Activated CD4-positive, alpha-beta memory T cell treated with anti-CD3 and anti-CD28 coated beads, Interleukin-2, amount 10 ng/mL, durations not matched to agents 7 days and 5 days (primary cell): ENCODE measurements at places on chromosomes 16 and 17.

- no peaks in the 10 kb centered on the region for H3K27me3 ChIP-seq
- no peak overlapping the region for H3K27ac ChIP-seq
- no peak overlapping the region for H3K4me3 ChIP-seq
- no peaks in the 10 kb centered on the region for H3K36me3 ChIP-seq
- DNase-seq = no peak
These were observed 449.5 kb upstream of the PSMD7 start for GRCh38 chr16:73847090-73847489.

- peak overlapping the region; percentile 89 for H3K27ac ChIP-seq
- peaks cover 74% of the 10 kb centered on the region for H3K4me1 ChIP-seq
- no peaks in the 10 kb centered on the region for H3K27me3 ChIP-seq
- peak overlapping the region; percentile 87 for H3K4me3 ChIP-seq
- peak; percentile 88 for DNase-seq
These were observed 3.7 kb downstream of the TMC8 start for GRCh38 chr17:78133971-78134898.

DNA sequence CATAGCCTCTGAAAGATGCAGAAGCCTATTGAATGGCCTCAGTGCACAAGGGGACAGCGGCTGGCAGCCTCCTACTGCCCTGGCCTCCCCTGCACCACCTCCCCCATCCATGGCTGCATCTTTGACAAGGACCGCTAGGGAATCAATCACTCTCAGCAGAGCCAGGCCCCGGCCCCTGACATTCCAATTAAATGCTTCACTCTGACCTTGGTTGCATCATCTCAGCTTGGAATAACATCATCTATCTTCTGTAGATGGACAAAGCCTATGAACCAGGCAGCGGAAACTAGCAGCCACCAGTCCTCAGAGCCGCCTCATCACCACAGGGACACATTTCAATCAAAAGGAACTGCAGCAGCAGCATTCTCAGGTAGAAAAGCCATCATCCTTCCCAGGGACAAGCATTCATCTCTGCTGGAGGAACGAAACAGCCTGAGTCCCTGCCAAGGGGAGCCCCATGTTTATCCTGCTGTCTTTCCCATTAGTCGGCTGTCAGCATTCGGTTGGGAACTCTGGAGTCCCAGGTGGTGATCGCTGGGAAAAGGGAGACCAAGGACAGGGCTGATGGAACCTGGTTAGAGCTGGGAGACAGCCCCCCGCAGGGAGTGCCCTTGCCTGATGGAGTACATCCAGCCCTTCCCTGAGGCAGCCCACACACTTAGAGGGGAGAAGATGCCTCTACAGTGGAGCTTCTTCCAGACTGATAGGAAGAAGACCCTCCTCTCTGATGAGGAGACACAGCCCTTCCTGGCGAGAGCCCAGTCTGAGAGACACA lies 11.5 kb upstream of the TMEM132E start:
- DNase-seq = no peak
- H3K4me3 ChIP-seq = no peak overlapping the region
- H3K4me1 ChIP-seq = no peaks in the 10 kb centered on the region
- no peaks in the 10 kb centered on the region for H3K36me3 ChIP-seq
- H3K27ac ChIP-seq = no peak overlapping the region

GRCh38 chr17:48871035-48871550 lies 21.5 kb upstream of the ATP5MC1 start:
- H3K4me1 ChIP-seq = peaks cover 7% of the 10 kb centered on the region
- peaks cover 3% of the 10 kb centered on the region for H3K36me3 ChIP-seq
- peaks cover 3% of the 10 kb centered on the region for H3K27me3 ChIP-seq
- H3K27ac ChIP-seq = no peak overlapping the region
- H3K4me3 ChIP-seq = no peak overlapping the region

- no peaks in the 10 kb centered on the region for H3K27me3 ChIP-seq
- DNase-seq = no peak
- no peaks in the 10 kb centered on the region for H3K4me1 ChIP-seq
- H3K27ac ChIP-seq = no peak overlapping the region
These were observed 46.4 kb downstream of the GDPD1 start for GRCh38 chr17:59266745-59267144.

GRCh38 chr17:10631048-10631700 lies 25.9 kb downstream of the MYH3 start:
- H3K4me3 ChIP-seq = no peak overlapping the region
- no peaks in the 10 kb centered on the region for H3K27me3 ChIP-seq
- no peaks in the 10 kb centered on the region for H3K36me3 ChIP-seq
- peaks cover 8% of the 10 kb centered on the region for H3K4me1 ChIP-seq
- no peak overlapping the region for H3K27ac ChIP-seq
- DNase-seq = peak; percentile 24
